ENCODE measurements at places on chromosomes 2 and 18. TPM values are rescaled to one million over a fixed set of nuclear protein-coding genes. Genes with fewer than 3 reads are reported as not detected.

The SGPP2 gene
- total RNA-seq, result not detected

The MGAT4A gene
- total RNA-seq, result not detected

The ANKRD62 gene
- not detected for total RNA-seq

The AFF3 gene
- total RNA-seq, result 0.18 TPM

The CCDC68 gene
- total RNA-seq, result not detected

The UGT1A5 gene
- not detected for total RNA-seq

The CRYBA2 gene
- total RNA-seq, result not detected

GRCh38 chr2:96788442-96789244 lies 27.4 kb upstream of the CNNM3 start:
- no peak for DNase-seq

- DNase-seq, result no peak
These were observed 890.7 kb upstream of the CELF4 start for GRCh38 chr18:38456253-38456652.

DNA sequence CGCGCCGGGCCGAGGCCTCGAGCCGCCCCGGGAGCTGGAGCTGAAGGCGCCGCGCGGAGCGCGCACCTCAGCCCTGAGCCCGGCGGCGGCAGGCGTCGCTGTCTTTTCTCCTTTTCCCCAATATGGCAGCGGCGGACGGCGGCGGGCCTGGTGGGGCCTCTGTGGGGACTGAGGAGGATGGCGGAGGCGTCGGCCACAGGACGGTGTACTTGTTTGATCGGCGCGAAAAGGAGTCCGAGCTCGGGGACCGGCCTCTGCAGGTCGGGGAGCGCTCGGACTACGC lies 369 bp downstream of the SMCHD1 start:
- DNase-seq, result no peak

DNA sequence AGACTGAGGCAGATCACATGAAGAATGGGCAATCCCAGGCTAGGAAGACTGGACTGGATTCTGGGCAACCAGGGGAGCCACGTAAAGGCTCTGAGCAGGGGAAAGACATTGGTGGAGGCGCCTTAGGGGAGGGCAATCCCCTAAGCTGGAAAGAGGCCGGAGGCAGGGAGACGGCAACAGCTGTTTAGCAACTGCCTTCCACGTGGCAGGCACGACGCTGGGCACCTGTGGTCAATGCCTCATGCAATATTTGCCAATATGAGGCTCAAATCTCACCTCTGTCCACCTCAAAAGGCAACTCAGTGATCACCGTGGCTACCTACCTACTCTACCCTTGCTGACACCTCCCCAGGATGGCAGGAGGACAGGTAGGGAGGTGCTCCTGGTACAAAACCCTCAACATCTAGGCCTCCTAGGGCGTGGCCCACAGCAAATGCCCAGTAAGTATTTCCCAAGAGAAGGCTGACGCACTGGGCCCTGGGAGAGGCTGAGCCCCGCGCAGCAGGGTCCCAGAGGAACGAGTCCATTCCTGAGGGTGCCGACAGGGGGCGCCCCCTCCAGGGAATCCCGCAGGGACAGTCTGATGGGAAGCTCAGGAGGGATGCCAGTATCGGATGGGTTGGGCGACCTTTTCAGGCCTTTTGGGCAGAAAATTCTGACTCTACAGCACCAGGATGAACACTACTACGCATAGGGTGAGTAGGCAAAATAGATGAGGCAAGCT lies 8.9 kb downstream of the BOLA3 start:
- DNase-seq, result no peak

DNA sequence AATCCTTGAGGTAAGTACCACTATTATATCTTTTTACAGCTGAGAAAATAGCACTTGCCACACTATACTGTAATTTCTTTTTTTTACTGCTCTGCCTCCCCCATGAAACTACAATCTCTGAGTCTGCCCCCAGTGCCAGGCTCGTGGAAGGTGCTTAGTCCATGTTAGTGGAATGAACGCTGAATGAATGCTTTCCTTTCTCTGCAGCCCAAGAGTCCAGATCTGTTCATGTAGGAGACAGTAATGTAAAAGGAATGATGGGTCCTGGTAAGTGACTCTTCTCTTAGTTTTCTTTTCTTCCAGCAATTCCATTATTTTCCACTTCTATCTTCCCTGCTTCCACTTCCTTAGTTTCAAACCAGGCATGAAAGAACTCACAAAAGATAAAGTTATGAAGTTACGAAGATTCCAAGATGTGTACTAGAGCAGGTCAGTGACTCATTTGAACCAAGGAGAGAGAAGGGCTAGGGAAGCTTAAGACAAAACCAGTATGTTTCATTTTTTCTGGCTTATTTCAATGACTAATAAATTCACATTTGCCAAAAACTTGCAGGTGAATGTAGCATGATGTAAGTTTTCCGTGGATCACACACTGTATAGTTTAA lies 46.0 kb downstream of the ARHGEF33 start:
- DNase-seq, result no peak

GRCh38 chr2:36507408-36507812 lies 90.6 kb downstream of the FEZ2 start:
- peak; percentile 63 for DNase-seq

- DNase-seq, result peak; percentile 88
These were observed 31.9 kb upstream of the NRP2 start for GRCh38 chr2:205650450-205650849.

DNA sequence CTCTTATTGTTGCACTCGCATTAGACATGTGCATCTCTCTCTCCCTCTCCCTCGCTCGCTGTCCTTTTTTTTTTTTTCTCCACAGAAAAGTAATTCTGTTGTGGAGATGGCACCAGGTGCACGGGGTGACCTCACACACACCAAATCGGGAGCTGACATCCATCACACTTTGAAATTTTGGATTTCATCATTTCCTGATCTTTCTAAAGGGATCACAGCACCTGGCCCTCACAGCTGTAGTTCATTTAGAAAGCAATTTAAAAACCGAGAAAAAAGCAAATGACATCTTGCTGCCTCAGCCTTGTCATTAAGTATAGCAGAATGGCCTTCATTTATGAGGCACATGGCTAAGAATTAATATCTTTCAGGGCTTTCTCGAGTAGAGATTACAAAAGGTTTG lies 717.2 kb downstream of the RNF144A start:
- DNase-seq, result no peak

DNA sequence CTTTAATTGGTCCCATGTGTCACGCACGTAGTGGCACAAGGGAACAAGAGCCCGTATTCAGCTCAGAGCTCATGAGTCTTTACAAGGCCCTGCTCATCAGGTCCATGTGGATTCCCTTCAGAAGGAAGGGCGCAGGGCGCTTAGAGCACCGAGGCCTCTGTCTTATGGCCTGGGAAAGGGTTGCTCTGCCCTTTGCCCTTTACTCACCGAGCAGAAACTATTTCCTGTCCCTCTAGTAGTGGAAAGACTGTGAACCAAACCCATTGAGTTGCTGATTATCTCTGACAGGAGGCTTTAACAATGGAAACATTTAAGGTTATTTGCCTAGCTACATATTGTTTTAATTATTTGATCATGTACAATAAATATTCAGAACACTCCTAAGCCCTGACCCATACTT lies 102.0 kb upstream of the ACAA2 start:
- DNase-seq, result no peak

DNA sequence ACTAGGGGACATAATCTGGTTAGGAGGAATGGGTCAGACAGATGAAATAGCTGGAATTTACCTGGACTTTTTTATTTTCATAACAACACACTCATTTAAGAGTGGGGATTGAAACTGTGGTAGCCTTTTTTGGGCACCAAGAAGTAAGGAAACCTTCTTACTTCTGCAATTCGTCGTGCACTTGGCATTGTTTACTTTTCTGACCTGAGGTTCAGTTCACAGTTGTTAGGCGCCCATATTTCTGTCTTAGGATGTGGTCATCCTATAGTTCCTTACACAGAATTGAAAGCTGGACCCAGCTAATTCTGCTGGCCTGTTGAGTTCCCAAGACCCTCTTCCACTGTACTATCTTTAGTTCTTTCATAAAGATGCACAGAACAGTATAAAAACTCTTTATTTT lies 72.9 kb downstream of the TMX3 start:
- no peak for DNase-seq

DNA sequence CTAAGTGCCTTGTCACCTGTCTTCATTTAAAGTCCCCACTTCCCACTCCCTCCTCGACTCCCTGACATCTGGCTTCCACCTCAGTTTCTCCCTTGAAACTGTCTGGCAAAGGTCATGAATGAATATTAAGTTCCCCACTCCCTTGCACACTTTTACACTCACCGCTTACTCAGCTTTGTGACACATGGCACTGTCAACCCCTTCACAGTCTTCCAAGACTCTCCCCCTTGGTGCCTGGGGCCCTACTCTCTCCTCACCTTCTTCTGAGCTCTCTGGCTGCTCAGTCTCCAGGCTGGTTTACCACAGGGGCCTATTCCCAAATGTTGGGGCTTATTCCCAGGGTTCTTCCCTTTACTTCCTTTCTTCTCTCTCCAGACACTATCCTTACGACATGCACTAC lies 17.9 kb upstream of the PTPN4 start:
- DNase-seq, result no peak

GRCh38 chr2:201953880-201954279 lies 79.8 kb upstream of the FZD7 start:
- no peak for DNase-seq

GRCh38 chr2:235113854-235114253 lies 162.0 kb downstream of the SH3BP4 start:
- DNase-seq, result no peak

GRCh38 chr2:217820904-217821303 lies 181.9 kb downstream of the TNS1 start:
- DNase-seq, result no peak

DNA sequence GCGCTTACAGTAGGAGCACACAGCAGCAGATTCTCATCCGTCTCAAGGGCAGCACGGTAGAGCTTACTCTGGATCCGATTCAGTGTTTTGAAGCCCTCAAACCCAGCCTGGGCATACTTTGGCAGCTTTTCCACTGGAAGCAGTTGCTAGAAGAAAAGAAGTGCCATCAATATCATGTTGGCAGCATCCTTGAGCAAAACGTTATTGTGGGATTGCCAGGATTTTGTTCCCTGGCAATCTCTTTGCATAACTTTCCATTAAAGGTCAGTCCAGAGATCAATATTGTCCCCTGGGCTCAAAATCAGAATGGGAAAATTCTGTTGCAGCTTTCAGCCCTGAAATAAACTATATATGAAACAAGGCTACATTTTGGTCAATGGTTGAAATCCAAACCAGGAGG lies 8.4 kb downstream of the SNRNP200 start:
- DNase-seq, result no peak

All from SJSA1 (cell line).